ENCODE measurements at places on chromosomes 1 and 21.

DNA sequence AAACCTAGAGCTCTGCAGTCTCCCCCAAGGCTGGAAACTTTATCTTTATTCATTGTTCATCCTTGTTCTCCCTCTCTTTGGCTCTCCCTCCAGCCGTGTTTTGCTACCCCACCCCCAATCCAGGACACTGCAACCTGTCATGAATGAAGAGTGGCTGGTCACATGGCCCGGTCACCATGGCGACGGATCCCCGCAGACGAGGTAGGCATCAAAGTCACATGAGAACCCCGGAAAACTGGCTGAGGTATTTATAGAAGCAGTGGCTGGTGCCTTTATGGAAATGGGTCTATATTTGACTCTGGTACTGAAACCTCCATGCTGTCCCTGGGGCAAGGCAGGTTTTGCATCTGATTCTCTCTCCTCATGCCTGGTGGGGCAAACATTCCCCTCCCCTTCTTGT, 13.4 kb upstream of the SLC6A17 start:
- no peak overlapping the region for H3K4me3 ChIP-seq
- no peaks in the 10 kb centered on the region for H3K36me3 ChIP-seq
- no peaks in the 10 kb centered on the region for H3K27me3 ChIP-seq
- DNase-seq = no peak

DNA sequence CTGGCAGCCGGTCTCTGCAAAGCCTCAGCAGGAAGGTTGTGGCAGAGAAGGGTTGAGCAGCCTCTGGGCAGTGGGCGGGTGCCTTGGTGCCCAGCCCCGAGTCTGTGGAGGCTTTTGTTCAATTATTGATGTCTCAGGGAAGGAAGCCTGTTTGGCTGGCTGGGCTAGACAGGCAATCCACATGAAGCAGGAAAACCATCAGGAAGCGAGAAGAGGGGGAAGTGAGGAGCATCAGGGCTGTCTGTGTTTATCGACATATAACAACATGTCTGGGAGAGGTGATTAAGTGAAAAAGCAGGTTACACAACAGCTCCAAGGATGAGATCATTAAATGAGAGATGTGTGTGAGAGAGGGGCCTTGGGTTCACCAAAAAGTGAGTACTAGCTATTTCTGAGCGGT, 105.4 kb downstream of the UBE2U start:
- no peak for DNase-seq
- H3K36me3 ChIP-seq = no peaks in the 10 kb centered on the region
- H3K4me1 ChIP-seq = no peaks in the 10 kb centered on the region
- H3K4me3 ChIP-seq = no peak overlapping the region

- H3K36me3 ChIP-seq = no peaks in the 10 kb centered on the region
- no peak overlapping the region for H3K27ac ChIP-seq
- no peak overlapping the region for H3K4me3 ChIP-seq
- H3K27me3 ChIP-seq = no peaks in the 10 kb centered on the region
- DNase-seq = no peak
- no peaks in the 10 kb centered on the region for H3K4me1 ChIP-seq
These were observed 101.4 kb upstream of the RGS1 start for GRCh38 chr1:192474080-192474683.

GRCh38 chr1:14183329-14183728, 415.2 kb upstream of the KAZN start:
- H3K27me3 ChIP-seq = no peaks in the 10 kb centered on the region
- H3K4me3 ChIP-seq = no peak overlapping the region
- no peaks in the 10 kb centered on the region for H3K4me1 ChIP-seq
- no peaks in the 10 kb centered on the region for H3K36me3 ChIP-seq

DNA sequence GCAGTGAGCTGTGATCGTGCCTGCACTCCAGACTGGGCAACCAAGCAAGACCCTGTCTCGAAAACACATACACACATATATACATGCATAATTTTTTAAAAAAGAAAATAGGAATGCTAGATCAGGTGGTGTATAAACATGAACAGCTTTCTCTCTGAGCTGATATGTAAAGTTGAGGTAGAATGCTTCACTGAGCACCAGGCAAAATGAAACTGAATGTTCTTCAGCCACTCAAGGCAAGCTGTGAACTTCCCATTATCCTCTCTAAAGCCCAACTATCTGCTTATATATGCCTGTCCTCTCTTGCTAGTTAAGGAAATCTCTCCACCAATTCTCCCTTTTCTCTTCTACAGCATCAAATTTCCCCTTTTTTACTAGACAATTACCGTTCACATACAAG, 93.0 kb downstream of the NUF2 start:
- H3K27ac ChIP-seq = no peak overlapping the region
- no peak for DNase-seq
- no peaks in the 10 kb centered on the region for H3K36me3 ChIP-seq
- no peak overlapping the region for H3K4me3 ChIP-seq

DNA sequence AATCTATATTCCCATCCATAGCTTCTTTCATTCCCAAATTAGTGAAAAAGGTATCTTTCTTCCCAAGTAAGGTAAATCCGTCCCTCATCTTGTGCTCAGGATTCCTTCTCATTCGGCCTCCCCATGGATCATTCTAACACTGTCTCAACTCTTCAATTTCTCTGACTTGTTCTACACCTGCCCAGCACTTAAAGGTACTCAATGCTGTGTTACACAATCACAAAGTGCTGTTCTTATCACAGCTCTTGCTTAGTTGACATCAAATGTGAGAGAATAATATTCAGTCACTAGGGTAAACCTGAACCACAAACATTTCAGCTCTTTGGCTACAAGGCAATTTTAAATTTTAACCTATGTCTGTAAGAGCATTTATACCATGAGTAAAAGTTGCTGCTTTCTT, 94.8 kb downstream of the DIRAS3 start:
- H3K27me3 ChIP-seq = no peaks in the 10 kb centered on the region
- DNase-seq = no peak
- no peaks in the 10 kb centered on the region for H3K4me1 ChIP-seq
- H3K36me3 ChIP-seq = no peaks in the 10 kb centered on the region

- no peaks in the 10 kb centered on the region for H3K4me1 ChIP-seq
- no peaks in the 10 kb centered on the region for H3K27me3 ChIP-seq
- H3K27ac ChIP-seq = no peak overlapping the region
- DNase-seq = no peak
These were observed 17.2 kb downstream of the TADA1 start for GRCh38 chr1:166858726-166859419.

DNA sequence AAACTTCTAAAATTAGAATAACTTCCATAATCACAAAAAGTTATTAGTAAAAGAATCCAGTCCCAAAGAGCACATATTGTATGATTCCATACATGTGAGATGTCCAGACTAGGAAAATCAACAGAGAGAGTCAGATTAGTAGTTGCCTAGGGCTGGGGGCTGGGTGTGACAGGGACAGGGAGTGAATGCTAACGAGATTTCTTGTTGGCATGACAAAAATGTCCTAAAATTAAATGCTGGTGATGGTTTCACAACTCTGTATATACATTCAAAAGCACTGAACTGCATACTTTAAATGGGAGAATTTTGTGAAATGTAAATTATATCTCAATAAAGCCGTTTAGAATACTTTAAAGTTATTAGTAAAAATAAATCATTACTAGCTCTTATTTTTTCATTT, 92.2 kb downstream of the SLC44A5 start:
- no peak overlapping the region for H3K27ac ChIP-seq
- no peaks in the 10 kb centered on the region for H3K36me3 ChIP-seq
- no peaks in the 10 kb centered on the region for H3K4me1 ChIP-seq
- no peaks in the 10 kb centered on the region for H3K27me3 ChIP-seq

GRCh38 chr1:26045722-26046245, at the start of gene SLC30A2:
SLC30A2 (minus strand) TSS chr1:26046118; CDS start chr1:26045896, 222 bp downstream.
- H3K4me1 ChIP-seq = peaks cover 8% of the 10 kb centered on the region
- H3K36me3 ChIP-seq = no peaks in the 10 kb centered on the region
- H3K27ac ChIP-seq = peak within 1 kb of the TSS; percentile 86
- H3K27me3 ChIP-seq = no peaks in the 10 kb centered on the region
- H3K4me3 ChIP-seq = peak within 1 kb of the TSS; percentile 55
- peak; percentile 85 for DNase-seq

- DNase-seq = no peak
- H3K27me3 ChIP-seq = no peaks in the 10 kb centered on the region
- H3K4me3 ChIP-seq = no peak overlapping the region
These were observed 382.9 kb upstream of the B3GALT2 start for GRCh38 chr1:193569096-193569982.

GRCh38 chr1:222654849-222655248, 37.0 kb downstream of the MIA3 start:
- peaks cover 2% of the 10 kb centered on the region for H3K4me1 ChIP-seq
- DNase-seq = no peak
- H3K36me3 ChIP-seq = peaks cover 74% of the 10 kb centered on the region
- no peak overlapping the region for H3K27ac ChIP-seq
- H3K4me3 ChIP-seq = no peak overlapping the region

GRCh38 chr21:28402616-28402989, 590.1 kb downstream of the LTN1 start:
- no peaks in the 10 kb centered on the region for H3K27me3 ChIP-seq
- H3K27ac ChIP-seq = no peak overlapping the region
- H3K36me3 ChIP-seq = no peaks in the 10 kb centered on the region
- no peak for DNase-seq
- H3K4me3 ChIP-seq = no peak overlapping the region

DNA sequence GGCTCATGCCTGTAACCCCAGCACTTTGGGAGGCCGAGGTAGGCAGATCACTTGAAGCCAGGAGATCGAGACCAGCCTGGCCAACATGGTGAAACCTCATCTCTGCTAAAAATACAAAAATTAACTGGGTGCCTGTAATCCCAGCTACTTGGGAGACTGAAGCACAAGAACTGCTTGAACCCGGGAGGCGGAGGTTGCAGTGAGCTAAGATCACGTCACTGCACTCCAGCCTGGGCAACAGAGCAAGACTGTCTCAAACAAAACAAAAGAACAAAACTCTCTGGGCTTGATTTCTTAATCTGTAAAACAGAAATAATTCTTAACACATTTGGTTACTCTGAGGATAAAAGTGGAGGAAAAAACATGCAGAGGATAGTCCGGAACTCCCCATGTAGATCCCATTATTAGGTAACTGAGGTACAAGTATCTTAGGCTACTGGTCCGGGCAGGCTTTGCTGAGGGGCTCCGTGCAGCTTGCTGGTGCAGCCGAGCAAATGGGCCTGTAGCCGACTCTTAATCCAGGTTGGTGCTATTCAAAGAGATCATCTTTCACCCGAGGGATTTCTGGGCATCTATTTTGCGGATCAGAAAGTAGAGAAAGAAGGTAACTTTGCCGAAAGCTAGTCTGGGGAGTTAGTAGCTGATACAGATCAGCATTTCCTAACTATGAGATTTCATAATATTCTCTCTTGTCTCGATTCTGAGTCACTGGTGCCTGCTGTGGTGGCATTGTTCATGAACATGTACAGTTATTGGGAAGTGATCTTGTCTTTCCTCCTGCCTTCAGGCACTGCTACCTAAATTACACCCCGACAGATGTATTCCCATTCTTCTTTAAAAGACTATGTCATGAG, 56.8 kb downstream of the NFIA start:
- no peaks in the 10 kb centered on the region for H3K36me3 ChIP-seq
- H3K4me3 ChIP-seq = no peak overlapping the region
- DNase-seq = no peak
- H3K4me1 ChIP-seq = peaks cover 9% of the 10 kb centered on the region
- H3K27me3 ChIP-seq = no peaks in the 10 kb centered on the region

DNA sequence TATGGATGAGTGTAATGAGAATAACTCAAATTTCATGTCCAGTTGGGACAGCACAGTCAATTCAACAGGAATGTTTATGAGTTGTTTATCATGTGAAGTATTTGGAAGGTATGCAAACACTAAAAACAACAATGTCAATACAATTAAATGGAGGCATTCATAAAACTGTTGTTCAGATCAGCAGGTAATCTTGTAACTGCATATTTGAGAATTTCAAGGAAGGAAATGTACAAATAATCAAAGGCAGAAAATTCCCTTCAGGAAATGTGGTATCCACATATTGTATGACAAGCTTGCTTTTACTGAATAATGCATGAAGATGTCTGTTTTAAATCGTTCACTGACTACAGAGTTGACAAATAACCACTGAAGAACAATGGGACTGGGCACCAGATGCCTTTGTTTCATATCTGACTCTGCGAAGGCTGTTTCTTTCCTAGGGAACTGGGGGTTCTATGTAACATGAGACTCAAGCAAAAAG, 198.3 kb downstream of the LTN1 start:
- no peaks in the 10 kb centered on the region for H3K27me3 ChIP-seq
- DNase-seq = no peak
- no peaks in the 10 kb centered on the region for H3K4me1 ChIP-seq
- H3K36me3 ChIP-seq = no peaks in the 10 kb centered on the region

DNA sequence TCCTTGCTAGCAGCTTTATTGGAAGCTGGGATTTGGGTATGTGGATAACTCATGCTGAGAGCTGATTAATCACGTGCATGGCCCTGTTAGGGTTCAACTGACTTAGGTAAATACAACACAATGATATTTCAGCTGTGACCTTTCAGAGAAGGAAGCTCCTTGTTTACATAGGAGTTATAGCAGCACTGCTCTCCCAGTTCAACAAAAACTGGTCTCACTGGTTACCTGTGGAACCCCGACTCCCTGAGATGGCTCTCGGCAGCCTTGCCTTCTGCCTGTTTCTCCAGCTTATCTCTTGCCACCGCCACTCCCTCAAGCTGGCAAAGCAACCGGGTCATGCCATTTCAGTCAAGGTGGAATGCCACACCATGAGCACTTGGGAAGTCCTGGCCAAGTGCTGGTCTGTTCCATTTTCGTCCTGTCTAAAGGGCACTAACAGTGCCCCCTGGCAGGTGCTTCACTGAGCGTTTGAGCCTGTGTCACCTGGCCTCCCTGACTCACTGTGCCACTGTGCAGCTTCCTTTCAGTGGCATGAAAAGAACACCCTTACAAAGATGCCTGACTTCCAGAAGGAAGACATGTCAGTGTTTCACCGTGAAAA, 31.6 kb downstream of the DOP1B start:
- H3K36me3 ChIP-seq = no peaks in the 10 kb centered on the region
- peak; percentile 63 for DNase-seq
- no peaks in the 10 kb centered on the region for H3K27me3 ChIP-seq
- H3K4me3 ChIP-seq = no peak overlapping the region

DNA sequence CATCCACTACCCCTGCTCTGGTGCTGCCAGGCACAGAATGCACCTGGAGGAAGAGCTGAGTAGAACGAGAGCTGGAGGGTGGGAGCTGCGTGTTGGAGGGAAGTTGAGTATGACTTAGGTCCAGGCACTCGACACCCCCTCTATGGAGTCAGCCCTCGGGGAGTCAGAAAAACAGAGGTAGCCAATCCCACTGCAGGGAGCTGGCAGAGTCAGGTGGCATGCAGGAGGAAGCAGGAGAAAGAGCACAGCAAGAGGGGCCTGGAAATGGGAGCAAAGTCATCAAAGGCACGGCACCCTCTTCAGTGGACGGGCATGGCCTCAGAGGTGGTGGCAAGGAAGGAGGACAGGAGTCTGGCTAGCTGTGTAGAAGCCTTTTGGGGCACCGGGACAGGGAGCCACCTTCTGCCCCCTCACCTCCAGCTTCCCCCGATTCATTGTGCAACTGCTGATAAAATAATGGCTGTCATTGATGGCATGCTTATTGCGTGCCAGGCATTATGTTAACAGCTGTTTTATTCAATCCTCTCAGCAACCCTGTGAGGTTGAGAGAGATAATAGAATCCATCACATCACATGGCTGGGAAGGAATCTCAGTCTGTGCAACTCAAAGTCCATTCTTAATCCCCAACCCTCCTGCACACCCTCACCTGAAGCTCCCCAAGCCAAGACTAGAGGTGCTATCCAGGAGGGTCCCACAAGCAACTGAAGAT, 42.0 kb downstream of the C1orf198 start:
- peak overlapping the region; percentile 94 for H3K27ac ChIP-seq
- H3K4me1 ChIP-seq = peaks cover 28% of the 10 kb centered on the region
- H3K27me3 ChIP-seq = no peaks in the 10 kb centered on the region
- no peak overlapping the region for H3K4me3 ChIP-seq

Measured in pancreas (tissue), 10 donors.